ENCODE measurements at places on chromosomes 2 and 18.

- no peak for DNase-seq
Measured at GRCh38 chr2:238408615-238409340, 17.9 kb upstream of the ASB1 start.

GRCh38 chr2:86622519-86623042, 1.1 kb downstream of the RNF103 start:
- no peak for DNase-seq

DNA sequence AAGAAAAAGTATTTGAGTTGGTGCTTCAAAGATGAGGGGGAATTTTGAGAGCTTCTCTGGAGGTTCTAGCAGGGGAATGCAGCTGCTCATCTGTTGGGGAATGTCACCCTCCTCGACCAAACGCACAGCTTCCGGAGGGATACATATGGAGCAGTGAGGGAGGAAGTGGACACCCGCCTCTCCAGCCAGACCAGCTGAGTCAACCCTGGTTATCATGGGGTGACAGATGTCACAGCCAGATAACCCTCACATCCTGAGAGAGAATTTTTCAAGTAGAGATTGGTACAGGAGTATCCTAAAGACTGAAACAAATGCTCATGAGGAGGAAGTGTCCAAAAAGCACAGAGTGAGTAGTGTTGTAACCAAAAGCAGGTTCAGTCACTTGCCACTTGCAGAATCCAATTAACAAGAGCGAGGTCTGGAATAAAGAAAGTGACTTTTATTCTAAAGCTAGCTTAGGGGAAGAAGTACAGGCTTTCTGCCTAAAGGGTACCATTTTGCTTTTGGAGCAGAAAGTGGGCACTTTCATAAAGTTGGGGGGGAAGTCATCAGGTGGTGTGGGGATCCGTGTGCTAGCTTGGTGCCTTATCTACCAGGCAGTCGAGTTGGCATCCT, 395.2 kb downstream of the RAD51AP2 start:
- no peak for DNase-seq

GRCh38 chr18:50473881-50474280, 86.0 kb upstream of the MAPK4 start:
- no peak for DNase-seq

DNA sequence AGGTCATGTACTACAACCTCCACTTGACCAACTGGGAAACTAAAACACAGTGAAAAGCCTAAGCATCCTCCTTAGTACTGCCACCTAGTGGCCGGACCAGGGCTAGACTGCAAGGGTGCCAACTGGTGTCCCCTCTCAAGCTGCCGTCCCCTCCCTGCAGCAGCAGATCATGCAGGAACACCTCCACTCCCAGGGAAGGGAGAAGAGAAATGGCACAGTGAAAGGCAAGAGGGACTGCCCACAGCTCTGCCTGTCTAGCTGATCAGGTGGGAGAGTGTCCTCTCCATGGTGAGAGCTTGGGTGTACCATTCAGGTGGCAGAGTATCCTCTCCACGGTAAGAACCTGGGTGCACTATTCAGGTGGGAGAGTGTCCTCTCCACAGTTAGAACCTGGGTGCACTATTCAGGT, 78.1 kb downstream of the AAK1 start:
- DNase-seq: no peak

- no peak for DNase-seq
Measured at GRCh38 chr18:10195529-10195928, 258.9 kb upstream of the APCDD1 start.

DNA sequence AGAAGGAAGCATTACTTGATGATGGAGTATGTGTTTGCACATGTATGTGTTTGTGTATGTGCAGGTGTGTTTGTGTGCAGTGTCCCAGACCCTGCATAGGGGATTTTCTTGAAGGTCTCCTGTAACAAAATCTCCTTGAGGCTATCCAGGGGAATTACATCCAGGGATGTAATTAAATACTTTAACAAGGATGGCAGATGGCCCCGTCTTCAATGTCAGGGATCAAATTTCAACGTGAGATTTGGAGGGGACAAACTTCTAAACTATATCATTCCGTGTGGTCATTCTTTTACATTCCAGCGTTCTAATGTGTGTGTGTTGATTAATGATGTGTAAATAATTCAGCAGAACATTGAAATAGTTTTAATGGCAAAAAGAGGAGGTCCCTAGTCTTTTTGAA, 3.3 kb downstream of the UGT1A9 start:
- no peak for DNase-seq

DNA sequence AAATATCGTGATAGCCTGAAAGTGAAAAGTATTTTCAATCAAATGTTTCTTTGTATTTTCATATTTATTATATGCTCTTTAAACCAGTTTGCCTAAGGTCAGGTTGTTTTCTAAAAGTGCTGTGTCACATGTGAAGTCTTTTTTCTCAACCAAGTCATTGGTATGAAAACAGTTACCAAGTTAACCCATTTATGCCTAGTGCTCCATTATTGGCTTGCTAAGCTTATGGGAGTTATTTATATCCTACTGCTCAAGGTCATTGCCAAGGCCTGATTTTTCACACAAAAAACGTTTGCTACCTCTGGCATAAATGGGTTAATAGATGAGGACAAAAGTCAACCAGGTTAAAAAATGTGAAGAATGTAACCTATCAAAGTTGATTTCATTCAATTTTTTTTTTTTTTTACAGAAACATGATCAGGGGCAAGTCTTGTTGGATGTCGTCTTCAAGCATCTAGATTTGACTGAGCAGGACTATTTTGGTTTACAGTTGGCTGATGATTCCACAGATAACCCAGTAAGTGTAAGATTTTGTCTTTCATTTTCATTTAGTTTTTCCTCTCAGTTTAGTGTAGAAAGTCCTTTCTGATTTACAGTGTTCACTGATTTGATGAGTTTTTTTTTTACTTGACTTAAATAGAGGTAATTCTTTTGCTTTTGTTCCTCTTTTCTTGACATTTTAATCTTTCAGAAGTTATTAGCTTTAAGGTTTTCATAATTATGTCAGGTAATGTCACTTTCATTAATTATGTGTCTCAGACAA, 102.6 kb downstream of the PTPN4 start:
- no peak for DNase-seq

DNA sequence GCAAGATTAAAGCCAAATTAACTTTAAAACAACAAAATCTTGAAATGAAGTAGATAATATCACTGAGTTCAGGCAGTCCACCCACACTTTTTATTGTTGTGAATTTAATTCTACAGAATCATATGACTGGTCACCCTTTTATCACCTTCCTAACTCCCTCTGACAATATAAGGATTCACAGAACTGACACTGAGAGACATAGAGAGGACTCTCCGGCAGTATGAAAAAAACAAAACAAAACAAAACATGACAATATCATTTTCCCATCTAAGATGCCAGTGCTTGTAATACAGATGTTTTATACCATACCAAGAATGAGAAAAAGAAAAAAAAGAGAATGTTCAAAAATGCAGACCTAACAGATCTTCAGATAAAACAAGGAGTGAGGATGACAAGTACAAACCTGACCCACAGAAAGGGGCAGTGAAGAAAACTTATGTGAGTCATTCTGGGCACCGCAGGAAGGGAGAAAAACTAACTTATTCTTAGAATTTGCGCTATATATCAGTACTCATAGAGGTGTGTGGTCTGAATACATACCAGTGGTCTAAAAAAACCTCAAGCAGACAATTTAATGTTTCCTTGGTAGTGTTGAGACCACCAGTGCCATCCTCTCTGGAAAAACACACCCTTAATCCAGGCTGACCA, 136.6 kb downstream of the ZAP70 start:
- peak; percentile 63 for DNase-seq

- DNase-seq: no peak
Measured at GRCh38 chr2:124034265-124034664, 9.2 kb downstream of the CNTNAP5 start.

DNA sequence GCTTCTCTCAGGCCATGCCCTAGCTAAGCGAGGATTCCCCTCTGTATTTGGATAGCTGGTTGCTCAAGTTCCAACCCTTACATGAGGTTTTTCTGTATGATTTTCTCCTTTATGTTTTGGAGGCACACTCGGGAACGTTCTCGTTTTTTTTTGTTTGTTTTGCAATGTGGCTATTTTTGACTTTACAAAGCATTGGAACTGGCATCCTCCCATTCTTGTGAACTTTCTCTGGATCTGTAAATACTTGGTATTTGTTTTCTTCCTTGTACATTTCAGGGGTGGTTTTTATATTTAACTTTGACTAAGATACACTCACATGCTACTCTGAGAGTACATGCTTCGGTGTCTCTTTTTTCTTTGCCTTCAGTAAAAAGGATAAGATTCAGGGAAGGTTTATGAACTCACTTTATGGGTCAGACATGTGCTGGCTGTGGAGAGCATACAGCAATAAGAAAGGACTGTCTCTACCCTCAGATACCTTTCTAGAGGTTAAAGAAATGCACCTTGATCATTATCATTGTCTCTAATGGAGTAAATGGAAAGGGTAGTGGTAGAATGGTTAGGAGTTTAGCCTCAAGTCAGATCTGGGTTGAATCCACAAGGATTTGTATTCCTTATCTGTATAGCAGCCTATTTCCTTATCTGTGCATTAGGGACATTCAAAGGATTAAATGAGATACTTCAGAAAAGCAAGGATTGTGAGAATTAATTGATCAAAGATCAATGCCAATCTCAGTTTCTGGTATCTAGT, 61.9 kb downstream of the MEIS1 start:
- no peak for DNase-seq

- no peak for DNase-seq
Measured at GRCh38 chr2:219323434-219323833, 9.1 kb downstream of the RESP18 start.

- DNase-seq: no peak
Measured at GRCh38 chr2:29519338-29519925, 402.0 kb downstream of the ALK start.

GRCh38 chr18:26403491-26403890, 144.9 kb downstream of the KCTD1 start:
- no peak for DNase-seq

DNA sequence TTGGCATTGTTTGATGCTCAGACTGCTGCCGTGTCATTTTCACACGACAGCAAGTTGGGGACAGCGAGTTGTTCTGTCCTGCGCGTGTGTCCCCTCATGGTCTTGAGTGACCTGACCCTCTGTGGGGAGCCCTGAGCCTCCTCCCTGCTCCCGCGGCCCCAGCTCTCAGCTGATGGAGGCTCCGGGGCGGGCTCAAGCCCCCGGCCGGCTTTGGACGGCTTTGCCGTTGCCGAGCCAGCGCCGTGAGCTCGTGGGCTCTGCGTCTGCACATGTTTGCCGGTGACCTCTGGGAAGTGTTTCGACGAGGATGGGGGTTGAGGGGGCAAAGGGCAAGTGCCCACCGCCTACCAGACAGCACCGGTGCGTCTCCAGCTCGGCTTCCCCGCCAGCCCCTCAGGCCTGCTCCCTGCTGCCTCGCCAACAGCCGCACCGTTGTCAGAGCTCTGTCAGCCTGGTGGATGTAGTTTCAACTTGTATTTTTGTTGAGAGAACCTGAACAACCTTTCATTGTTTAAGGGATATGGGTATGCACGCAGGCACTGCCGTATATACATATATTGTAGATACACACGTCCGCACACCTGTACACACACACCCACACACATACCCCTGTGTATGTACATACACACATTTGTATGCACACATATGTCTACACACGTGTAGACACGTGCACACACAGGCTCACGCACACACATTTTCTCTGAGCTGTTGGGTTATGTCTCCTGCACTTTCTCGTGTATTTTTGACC, 13.7 kb downstream of the PDCD1 start:
- no peak for DNase-seq

DNA sequence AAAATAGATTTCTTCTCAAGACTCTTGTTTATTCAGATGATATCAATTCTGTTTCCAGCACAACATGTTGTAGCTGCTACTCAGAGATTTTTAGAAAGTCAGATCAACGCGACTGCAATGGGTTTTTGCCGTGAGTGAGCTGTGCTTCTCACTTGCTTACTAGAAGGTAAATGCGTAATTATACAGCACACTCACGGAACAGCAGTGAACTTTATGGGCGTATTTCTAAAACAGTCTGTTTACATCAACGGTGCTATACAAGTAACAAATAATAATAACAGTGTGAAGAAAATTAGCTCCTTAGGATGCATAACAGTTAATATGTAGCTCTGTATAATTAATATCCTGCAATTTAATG, 533.6 kb downstream of the RNF144A start:
- no peak for DNase-seq

- no peak for DNase-seq
Measured at GRCh38 chr2:64222351-64222750, 78.1 kb upstream of the PELI1 start.

DNA sequence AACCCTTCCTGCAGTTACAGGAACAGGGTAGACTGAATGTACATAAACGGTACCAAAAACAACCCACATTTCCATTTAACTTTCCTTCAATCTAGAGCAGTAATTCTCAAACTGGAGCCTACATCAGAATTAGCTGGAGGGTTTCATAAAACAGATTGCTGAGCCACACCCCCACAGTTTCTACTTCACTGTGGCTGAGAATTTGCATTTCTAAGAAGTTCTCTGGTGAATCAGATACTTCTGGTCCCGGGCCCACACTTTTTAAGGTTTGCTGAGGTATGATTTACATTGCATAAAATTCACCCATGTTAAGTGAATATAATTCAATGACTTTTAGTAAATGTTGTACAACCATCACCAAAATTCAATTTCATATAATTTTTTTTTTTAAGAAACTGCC, 113.7 kb downstream of the SRBD1 start:
- DNase-seq: no peak

GRCh38 chr2:165874445-165875039, 79.0 kb downstream of the TTC21B start:
- DNase-seq: peak; percentile 36

DNA sequence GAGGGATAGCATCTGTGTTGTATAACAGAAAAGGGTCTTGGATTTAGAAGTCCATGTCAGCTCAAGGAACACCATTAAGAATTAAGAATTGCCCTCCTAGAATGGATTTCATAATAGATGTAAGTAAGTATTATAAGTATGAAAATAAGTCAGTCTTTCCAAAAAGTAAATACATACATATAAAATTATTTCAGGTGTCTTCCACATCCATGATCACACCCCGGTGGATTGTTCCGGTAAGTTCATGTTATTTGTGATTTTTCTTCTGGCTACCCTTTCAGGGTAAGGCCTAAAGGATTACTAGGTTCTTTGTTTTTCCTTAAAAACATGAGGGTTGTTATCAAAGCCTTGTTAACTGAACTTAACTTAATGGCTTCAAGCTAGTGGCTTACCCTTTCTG, 55.9 kb downstream of the TMEM185B start:
- DNase-seq: no peak

DNA sequence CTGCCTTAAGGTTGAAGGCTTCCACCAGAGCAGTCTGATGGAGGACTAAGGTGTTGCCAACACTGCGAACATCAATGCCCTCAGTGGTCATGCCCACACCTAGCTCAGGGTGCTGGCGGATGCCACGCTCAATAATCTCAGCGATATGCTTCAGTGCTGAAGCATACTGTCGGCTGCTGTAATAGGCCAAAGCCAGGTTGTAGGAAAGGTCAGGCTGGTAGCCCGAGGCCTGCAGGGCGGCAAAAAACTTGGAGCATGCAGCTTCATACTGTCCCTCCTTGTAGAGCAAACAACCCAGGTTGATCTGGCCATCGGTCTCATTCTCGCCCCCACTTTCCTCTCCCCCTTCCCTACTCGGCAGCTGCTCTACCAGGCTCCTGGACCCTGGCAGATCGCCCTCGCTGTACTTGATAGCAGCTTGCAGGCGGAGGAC, 159.4 kb downstream of the AGPS start:
- DNase-seq: no peak
